ENCODE measurements at places on chromosomes 6 and 20. TPM values are rescaled to one million over a fixed set of nuclear protein-coding genes. Genes with fewer than 3 reads are reported as not detected.

CLDN20 gene
- not detected for total RNA-seq

ADGRF5 gene
- under 0.01 TPM for total RNA-seq

MICB gene
- total RNA-seq, result 22.4 TPM

IL17A gene
- not detected for total RNA-seq

BRD2 gene
- total RNA-seq, result 87.9 TPM

PSORS1C2 gene
- not detected for total RNA-seq

HLA-DQA2 gene
- total RNA-seq, result not detected

ZNF334 gene
- 1.7 TPM for total RNA-seq

LCA5 gene
- 2.2 TPM for total RNA-seq

CD83 gene
- total RNA-seq, result 4.5 TPM

MAP7 gene
- total RNA-seq, result 0.34 TPM

GTSF1L gene
- total RNA-seq, result not detected

PPP1R14C gene
- total RNA-seq, result not detected

E2F1 gene
- 19.5 TPM for total RNA-seq

EFCAB8 gene
- total RNA-seq, result under 0.01 TPM

PHF1 gene
- total RNA-seq, result 29.6 TPM
